ENCODE measurements at places on chromosomes 2 and 18. TPM values are rescaled to one million over a fixed set of nuclear protein-coding genes. Genes with fewer than 3 reads are reported as not detected.

ALPI gene
- not detected for total RNA-seq

CCL20 gene
- total RNA-seq, result 1.2 TPM

ATOH8 gene
- 18.6 TPM for total RNA-seq

TRAK2 gene
- 66.3 TPM for total RNA-seq

SULT1C3 gene
- total RNA-seq, result not detected

REL gene
- total RNA-seq, result 6.2 TPM

DSG1 gene
- not detected for total RNA-seq

DNA sequence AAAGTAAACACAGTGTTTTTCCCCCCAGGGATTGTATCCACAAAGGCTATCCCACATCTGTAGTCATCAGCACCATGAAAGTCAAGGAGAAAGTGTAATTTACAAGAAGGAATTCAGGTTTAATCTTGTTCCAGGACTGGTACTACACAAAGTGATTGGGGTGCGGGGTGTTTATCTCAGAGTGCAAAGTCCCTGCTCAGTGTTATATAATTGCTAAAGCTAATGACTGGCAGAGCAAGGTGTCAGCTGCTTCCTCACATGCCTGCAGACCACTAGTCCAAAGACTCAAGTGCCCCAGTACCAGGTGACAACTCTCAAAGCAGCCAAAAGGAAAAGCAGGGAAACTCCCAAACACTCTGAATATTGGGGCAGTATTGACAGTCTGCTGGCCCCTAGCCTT, 40.4 kb upstream of the PDCL3 start:
- no peaks in the 10 kb centered on the region for H3K27me3 ChIP-seq
- DNase-seq, result no peak
- no peaks in the 10 kb centered on the region for H3K36me3 ChIP-seq
- no peak overlapping the region for H3K27ac ChIP-seq

GRCh38 chr2:107597507-107597906, 229.2 kb upstream of the RGPD4 start:
- H3K4me1 ChIP-seq, result peaks cover 7% of the 10 kb centered on the region
- no peaks in the 10 kb centered on the region for H3K36me3 ChIP-seq
- no peak overlapping the region for H3K4me3 ChIP-seq

GRCh38 chr18:28331551-28331950, 154.6 kb upstream of the CDH2 start:
- H3K27ac ChIP-seq, result no peak overlapping the region
- H3K4me1 ChIP-seq, result no peaks in the 10 kb centered on the region
- no peak overlapping the region for H3K4me3 ChIP-seq
- no peaks in the 10 kb centered on the region for H3K36me3 ChIP-seq
- no peak for DNase-seq

GRCh38 chr2:144479659-144480058, 40.3 kb downstream of the ZEB2 start:
- H3K27ac ChIP-seq, result peak overlapping the region; percentile 76
- peaks cover 62% of the 10 kb centered on the region for H3K4me1 ChIP-seq
- H3K27me3 ChIP-seq, result no peaks in the 10 kb centered on the region
- no peak for DNase-seq
- H3K36me3 ChIP-seq, result no peaks in the 10 kb centered on the region

GRCh38 chr2:167196461-167197252, 308.4 kb downstream of the XIRP2 start:
- H3K4me1 ChIP-seq, result peaks cover 28% of the 10 kb centered on the region
- no peak for DNase-seq

DNA sequence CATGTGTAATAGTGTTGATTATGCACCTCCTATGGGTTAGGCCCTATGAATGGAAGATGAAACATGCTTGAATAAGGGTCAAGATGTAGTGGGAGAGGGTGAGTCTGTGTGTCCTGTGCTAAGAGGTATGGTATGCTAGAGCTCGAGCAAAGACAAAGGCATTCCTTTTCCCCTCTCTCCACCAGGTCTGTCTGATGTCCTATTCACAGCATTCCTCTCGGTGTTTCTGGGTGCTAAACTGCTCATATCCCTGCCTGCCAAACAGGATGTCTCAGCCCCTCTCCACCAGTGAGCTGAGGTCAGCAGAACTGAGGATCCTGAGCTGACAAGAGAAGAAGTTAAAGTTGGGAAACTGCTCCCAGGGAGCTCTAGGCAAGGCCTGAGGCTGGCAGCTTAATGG, 344.9 kb downstream of the TSN start:
- H3K27me3 ChIP-seq, result no peaks in the 10 kb centered on the region
- peak overlapping the region; percentile 23 for H3K27ac ChIP-seq
- DNase-seq, result no peak
- H3K4me3 ChIP-seq, result no peak overlapping the region
- no peaks in the 10 kb centered on the region for H3K36me3 ChIP-seq

GRCh38 chr2:69582582-69583176, 60.9 kb downstream of the AAK1 start:
- H3K27me3 ChIP-seq, result no peaks in the 10 kb centered on the region
- H3K27ac ChIP-seq, result no peak overlapping the region
- DNase-seq, result no peak
- H3K4me1 ChIP-seq, result peaks cover 31% of the 10 kb centered on the region

DNA sequence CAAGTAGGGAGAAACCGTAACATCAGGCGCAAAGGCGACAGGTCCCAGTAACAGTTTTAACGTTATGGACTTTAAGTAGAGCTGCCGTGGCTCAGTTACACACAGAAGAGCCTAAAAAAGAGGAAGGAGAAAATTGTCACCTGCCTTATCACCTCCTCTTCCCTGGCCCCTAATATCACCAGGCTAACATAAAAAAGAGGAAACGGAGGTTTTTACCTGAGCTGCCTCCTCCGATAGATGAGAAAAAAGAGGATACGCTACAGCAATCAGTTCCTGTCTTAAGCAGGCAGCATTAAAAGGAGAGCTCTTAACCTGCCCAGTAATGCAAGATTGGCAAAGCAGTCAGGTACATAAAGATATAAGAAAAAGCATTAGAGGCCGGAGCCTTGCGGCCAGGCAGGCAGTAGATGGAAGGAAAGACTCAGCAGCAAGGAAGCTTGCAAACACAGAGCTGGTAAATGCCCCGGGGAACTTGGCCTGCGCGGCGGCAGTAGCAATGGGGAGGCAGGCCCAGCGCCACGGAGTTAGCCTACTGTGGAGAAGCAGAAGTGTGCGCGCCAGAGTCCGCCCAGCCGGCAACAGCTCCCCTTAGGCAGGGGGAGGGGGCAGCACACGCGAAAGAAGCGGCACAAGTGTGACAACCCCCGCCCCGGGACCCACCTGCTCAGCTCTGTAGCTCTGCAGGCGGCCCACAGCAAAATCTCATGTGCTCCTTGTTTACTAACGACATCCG, 116.3 kb upstream of the SCN7A start:
- no peak for DNase-seq
- H3K27me3 ChIP-seq, result no peaks in the 10 kb centered on the region
- H3K4me3 ChIP-seq, result peak overlapping the region; percentile 49
- no peaks in the 10 kb centered on the region for H3K36me3 ChIP-seq

DNA sequence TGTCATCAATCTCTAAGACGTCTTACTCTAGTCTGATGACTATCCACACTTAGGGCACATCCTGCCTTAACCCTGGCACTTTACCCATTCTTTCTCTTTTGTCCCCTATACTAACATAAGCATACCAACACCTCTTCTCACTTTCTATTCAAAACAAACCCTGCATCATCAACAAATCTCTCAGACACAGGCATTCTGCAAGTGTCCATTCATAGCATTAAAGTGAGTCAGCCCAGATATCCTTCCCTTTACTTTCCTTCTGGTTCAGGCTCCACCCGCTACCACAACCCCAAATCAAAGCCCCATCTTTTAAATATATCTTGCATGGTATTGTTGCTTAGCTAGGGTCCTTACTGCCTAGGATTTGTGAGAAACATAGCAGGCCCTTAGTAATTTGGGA, 3.8 kb downstream of the GRB14 start:
- no peak overlapping the region for H3K4me3 ChIP-seq
- peak; percentile 95 for DNase-seq
- H3K27me3 ChIP-seq, result no peaks in the 10 kb centered on the region
- H3K4me1 ChIP-seq, result no peaks in the 10 kb centered on the region
